ENCODE measurements at places on chromosomes 7 and 10.

- no peak for DNase-seq
Observed at GRCh38 chr10:11068861-11069633, 51.4 kb downstream of the CELF2 start.

DNA sequence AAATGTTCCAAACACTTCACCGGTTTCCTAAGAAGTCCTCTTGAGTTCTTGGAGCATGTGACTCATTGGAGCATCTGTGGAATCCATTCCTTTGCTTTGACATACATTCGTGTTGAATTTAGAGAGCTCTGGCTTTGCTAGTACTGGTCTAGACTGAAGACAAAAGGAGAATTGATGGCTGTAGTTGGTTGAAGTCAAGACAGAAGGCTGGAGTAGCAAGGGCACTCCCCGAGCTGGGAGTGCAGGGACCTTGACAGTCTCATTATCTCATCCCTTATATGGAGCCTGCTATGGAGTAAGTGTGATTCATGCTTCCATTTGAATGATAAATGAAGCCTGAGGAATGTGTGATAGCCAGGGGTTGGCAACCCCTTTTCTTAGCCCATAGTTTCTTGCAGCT lies 1249.1 kb downstream of the TYW1 start:
- DNase-seq = no peak

DNA sequence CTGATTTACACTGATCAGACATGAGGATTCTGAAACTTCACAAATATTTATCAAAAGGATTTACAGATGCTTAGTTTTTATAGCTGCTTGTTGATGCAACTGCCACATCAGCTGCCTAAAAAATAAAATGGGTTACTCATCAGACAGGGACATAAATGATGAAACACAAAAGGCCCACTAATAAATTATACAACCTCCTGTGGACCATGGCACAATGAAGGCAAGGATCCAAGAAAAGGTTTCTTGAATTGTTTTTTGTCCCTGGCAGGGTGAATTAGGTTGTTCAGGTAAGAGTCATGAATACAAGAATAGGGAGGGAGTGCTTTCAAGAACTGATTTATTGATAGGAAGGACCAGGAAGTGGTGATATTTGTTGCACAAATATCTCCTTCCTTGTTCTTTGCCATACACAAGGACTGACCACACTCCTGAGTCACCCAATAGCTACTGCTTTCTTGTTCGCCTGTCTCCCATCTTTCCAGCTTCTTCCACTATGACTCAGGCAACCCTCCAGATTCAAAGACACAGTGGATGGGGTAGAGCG lies 234.5 kb downstream of the AHR start:
- no peak for DNase-seq

- DNase-seq = no peak
Observed at GRCh38 chr7:139721821-139722220, 56.0 kb downstream of the HIPK2 start.

Measured in left ventricle myocardium superior (tissue), 1 donor.